ENCODE measurements at places on chromosomes 2 and 18.

- no peak for DNase-seq
Observed at GRCh38 chr2:27285481-27285880, 3.3 kb downstream of the TRIM54 start.

DNA sequence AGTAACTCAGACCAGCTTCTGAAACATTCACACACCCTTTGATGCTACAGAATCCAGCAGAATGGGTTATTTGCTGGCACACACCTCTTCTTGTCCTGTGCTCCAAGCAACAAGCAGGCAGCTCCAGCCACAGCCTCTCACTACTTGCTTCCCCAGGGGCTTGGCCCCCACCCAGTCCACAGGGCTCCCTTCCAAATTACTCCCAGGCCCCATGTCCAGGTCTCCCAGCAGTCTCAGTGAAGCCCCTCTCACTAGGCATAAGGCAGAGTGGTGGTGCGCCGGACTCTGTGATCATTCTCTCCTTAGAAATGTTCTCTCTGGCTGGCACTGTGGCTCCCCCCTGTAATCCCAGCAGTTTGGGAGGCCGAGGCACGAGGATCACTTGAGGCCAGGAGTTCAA, 25.9 kb downstream of the ITM2C start:
- no peak for DNase-seq

- DNase-seq = peak; percentile 92
Observed at GRCh38 chr2:42102024-42102590, 54.3 kb downstream of the PKDCC start.

DNA sequence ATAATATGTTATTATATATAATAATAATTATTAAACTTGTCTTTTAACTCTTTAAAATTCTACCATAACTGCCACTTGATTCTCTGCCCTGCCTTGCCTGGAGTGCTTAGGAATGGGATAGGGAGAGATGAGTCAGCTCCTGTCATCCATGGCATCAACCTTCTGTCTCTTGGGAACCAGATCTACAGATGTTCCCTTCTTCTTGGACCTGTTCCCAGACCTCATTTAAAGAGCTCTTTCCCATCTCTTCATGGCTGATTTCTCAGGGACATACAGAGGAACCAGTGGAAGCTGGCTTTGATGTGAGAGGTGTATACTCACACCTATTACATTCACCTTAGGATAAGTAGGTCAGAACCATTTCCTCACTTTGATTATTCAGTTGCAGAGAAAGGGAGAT, 155.3 kb upstream of the MYO3B start:
- DNase-seq = no peak

DNA sequence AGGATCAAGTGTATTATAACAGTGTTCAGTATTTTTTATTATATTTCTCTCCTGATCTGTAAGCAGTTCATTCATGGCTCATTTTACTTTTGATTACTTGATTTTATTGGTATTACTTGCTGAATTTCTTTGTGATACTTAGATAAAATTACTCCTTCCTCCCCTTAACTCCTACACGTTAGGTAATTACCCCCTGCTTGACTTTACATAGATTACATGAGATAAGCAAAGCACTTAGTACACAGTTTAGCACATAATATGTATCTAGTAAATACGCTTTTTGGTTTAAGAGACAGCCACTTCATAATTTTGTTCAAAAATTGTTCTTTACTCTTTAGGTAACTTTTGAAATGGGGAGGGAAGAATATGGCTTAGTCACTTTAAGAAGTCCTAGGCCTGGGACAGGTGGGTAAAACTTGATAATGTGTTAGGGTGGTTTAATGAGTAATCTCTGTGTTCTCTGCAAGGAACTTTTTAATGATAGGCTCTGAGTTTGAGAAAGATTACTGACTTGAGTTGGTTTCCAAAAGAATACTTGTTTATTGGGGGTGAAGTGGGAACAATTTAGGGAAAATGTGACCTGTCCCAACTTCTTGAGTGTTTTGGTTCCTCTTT, 80.9 kb downstream of the NCOA1 start:
- no peak for DNase-seq

DNA sequence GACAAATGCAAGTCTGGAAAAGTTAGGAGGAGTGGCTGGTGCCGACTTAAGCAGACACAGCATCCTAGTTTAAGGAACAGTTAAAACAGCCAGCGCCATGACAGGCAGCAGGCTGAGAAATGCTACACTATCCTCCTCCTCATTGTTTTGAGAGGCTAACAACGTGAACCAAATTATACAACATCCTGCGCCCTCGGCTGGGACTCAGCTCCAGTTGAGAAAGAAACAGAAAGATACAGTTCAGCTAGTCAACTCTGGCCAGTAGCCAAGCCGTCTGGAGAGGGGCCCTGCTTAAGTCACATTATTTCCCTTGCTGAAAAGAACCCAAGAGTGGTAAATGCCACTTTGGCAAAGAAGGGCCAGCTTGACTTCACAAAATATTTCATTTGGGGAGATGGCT, 90.2 kb downstream of the BCL11A start:
- DNase-seq = no peak

- DNase-seq = no peak
Observed at GRCh38 chr18:45724601-45725000, 620 bp downstream of the SLC14A1 start.

DNA sequence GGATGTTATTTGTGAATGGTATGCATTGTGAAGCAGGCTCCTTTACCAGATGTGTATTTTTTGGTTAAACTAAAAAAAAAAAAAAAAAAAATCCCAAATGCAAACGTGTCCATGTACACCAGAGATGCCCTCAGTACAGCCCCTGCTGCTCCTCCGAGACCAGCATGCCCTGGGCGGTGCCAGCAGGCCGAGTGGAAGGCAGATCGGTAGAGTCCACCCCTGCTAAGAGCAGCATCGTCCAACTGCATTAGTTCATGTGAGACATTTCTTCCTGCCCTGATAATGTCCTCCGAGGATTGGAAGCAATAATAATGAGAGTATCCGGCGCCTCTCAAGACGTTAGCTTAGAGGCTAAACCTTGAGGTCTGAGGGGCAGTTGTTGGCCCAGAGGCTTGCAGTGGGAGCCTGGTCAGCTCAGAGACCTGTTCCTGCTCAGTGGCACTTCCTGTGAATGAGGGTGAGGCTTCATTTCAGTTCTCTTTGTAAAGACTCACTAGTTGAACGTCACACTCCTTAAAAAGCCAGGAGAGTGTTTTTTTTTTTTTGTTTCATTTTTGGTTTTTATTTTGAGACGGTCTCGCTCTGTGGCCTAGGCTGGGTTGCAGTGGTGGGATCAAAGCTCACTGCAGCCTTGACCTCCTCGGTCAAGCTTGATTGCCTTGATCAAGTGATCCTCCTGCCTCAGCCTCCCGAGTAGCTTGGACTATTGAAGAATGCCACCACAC, 5.6 kb downstream of the SLC66A3 start:
- DNase-seq = no peak

- no peak for DNase-seq
Observed at GRCh38 chr18:25289001-25289631, 62.9 kb downstream of the ZNF521 start.
